ENCODE measurements at places on chromosomes 13 and 19. TPM values are rescaled to one million over a fixed set of nuclear protein-coding genes. Genes with fewer than 3 reads are reported as not detected.

Gene NTF4
- total RNA-seq = not detected

Gene LRCH1
- 44.4 TPM for total RNA-seq

Gene TEKTIP1
- 2.4 TPM for total RNA-seq

Gene BRME1
- total RNA-seq = 2.3 TPM

Gene ZBTB32
- not detected for total RNA-seq

Gene SHISA7
- not detected for total RNA-seq

Gene WDR87
- total RNA-seq = not detected

Gene SRRM5
- 0.52 TPM for total RNA-seq

Gene ZNF541
- total RNA-seq = 0.30 TPM

- H3K27ac ChIP-seq = no peak overlapping the region
- H3K4me3 ChIP-seq = no peak overlapping the region
- no peaks in the 10 kb centered on the region for H3K36me3 ChIP-seq
- no peak for DNase-seq
- H3K27me3 ChIP-seq = peaks cover 2% of the 10 kb centered on the region
These were observed 61.2 kb upstream of the WDFY2 start for GRCh38 chr13:51523082-51523518.

- no peaks in the 10 kb centered on the region for H3K4me1 ChIP-seq
- H3K27me3 ChIP-seq = no peaks in the 10 kb centered on the region
- DNase-seq = no peak
- H3K4me3 ChIP-seq = no peak overlapping the region
These were observed 15.3 kb upstream of the SPATA13 start for GRCh38 chr13:24145240-24145639.

DNA sequence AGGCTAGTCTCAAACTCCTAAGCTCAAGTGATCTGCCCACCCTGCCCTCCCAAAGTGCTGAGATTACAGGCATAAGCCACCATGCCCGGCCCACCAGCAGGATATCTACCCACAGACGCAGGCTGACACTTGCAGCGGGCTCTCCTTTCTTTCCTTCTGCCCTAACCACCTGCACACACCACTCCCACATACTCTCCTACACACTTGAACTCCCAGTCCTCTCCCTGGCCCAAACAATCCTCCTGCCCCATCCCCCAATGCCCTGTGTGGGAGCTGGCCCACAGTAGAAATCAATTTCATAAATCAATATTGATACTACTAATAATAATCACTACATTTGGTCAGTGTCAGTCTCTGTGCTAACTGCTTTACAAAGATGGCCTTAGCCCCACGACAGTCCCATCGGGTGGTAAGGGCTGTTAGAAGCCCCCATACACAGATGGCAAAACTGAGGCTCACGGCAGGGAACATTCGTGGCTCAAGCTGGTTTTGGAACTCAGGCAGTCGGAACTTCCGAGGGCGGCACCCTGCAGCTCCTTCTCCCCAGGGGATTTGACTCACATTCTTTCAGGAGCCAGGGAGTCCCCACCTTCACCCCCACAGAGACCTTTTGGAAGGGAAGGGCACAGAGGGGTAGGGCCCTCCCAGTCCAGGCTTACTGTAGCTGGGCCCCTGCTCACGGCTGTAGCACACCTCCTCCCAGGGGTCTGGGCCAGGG lies 3.4 kb upstream of the DPF1 start:
- no peak for DNase-seq
- H3K4me1 ChIP-seq = no peaks in the 10 kb centered on the region
- no peak overlapping the region for H3K27ac ChIP-seq
- no peaks in the 10 kb centered on the region for H3K36me3 ChIP-seq
- H3K27me3 ChIP-seq = no peaks in the 10 kb centered on the region

DNA sequence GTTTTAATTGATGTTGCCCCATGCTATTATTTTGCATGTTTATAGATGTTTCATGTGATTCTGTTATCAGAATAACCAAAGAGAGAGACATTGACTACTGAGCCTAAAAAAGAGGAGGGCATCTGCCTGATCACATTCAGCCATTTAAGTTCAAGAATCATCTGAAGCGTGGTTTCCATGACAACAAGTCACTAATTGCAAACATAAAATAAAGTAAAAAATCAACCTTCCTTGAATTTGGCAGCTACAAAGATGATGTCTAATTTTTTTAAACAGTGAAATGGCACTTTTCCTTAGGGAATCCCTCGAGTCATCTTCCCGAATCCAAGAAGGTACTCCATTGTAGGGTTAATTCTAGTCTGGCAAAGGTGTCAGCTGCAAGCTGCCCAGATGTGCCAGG lies 884.2 kb downstream of the DIAPH3 start:
- H3K27me3 ChIP-seq = no peaks in the 10 kb centered on the region
- H3K4me3 ChIP-seq = no peak overlapping the region
- H3K4me1 ChIP-seq = no peaks in the 10 kb centered on the region
- H3K27ac ChIP-seq = no peak overlapping the region

DNA sequence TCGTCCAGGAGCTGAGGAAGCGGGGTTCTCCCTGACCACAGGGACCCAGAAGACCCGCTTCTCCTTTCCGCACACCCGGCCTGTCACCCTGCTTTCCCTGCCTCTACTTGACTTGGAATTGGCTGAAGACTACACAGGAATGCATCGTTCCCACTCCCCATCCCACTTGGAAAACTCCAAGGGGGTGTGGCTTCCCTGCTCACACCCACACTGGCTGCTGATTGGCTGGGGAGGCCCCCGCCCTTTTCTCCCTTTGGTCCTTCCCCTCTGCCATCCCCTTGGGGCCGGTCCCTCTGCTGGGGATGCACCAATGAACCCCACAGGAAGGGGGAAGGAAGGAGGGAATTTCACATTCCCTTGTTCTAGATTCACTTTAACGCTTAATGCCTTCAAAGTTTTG lies 18.9 kb downstream of the VASP start:
- no peaks in the 10 kb centered on the region for H3K4me1 ChIP-seq
- no peak overlapping the region for H3K4me3 ChIP-seq
- DNase-seq = no peak
- H3K36me3 ChIP-seq = no peaks in the 10 kb centered on the region
- H3K27ac ChIP-seq = no peak overlapping the region
- H3K27me3 ChIP-seq = no peaks in the 10 kb centered on the region

DNA sequence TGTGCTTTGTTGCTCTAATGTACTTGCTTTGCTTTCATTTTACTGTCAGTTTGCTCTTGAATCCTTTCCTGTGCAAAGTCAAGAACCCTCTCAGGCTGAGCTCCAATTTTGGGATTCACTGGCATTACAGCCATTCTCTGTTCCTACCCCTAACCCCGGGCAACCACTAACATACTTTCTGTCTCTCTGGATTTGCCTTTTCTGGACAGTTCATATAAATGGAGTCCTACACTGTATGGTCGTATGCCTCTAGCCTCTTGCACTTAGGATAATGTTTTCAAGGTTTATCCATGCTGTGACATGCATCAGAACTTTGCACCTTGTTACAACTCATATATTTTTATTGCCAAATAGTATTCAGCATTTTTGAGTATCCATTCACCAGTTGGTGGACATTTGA lies 2.7 kb upstream of the TEX30 start:
- H3K27me3 ChIP-seq = no peaks in the 10 kb centered on the region
- no peaks in the 10 kb centered on the region for H3K4me1 ChIP-seq
- no peak overlapping the region for H3K4me3 ChIP-seq
- no peak overlapping the region for H3K27ac ChIP-seq
- no peaks in the 10 kb centered on the region for H3K36me3 ChIP-seq
- no peak for DNase-seq

DNA sequence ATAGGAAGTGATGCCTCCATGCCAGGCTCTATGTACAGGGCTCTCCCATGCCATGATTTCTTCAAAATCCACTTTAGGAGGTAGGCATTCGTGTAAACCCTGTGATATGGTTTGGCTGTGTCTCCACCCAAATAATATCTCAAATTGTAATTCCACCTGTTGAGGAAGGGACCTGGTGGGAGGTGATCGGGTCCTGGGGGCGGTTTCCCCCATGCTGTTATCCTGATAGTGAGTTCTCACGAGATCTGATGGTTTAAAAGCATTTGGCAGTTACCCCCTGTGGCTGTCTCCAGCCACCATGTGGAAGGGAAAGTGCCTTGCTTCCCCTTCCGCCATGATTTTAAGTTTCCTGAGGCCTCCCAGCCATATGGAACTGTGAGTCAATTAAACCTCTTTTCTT lies 8.1 kb downstream of the SARS2 start:
- no peaks in the 10 kb centered on the region for H3K36me3 ChIP-seq
- H3K4me3 ChIP-seq = no peak overlapping the region
- H3K4me1 ChIP-seq = no peaks in the 10 kb centered on the region
- peak; percentile 19 for DNase-seq
- no peak overlapping the region for H3K27ac ChIP-seq

DNA sequence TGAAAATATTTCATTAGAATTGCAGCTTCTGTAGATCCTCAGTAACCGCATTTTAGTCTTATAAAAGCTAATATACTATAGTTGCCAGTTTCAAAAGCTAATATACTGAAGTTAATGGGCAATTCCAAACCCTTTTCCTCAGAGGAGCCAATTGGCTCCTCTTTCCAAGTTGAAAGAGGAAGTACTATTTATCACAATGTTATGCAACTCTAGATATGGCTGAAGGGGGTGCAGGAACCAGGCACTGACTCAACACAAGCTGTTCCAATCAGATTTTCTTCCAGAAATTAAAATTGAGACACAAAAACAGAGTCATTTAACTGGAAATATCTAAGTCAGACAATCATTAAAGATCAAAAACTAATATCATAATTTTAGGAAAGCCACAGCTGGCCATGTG lies 258.9 kb downstream of the PCDH20 start:
- H3K27ac ChIP-seq = no peak overlapping the region
- no peak for DNase-seq
- H3K27me3 ChIP-seq = no peaks in the 10 kb centered on the region
- H3K4me3 ChIP-seq = no peak overlapping the region
- no peaks in the 10 kb centered on the region for H3K4me1 ChIP-seq

GRCh38 chr19:35330475-35330874 lies 1.5 kb downstream of the CD22 start:
- no peak for DNase-seq
- no peaks in the 10 kb centered on the region for H3K27me3 ChIP-seq
- no peaks in the 10 kb centered on the region for H3K36me3 ChIP-seq
- H3K4me1 ChIP-seq = no peaks in the 10 kb centered on the region
- H3K27ac ChIP-seq = no peak overlapping the region
- no peak overlapping the region for H3K4me3 ChIP-seq

GRCh38 chr13:31168736-31169135 lies 7.0 kb upstream of the HSPH1 start:
- no peak for DNase-seq
- no peaks in the 10 kb centered on the region for H3K4me1 ChIP-seq
- H3K4me3 ChIP-seq = no peak overlapping the region

- H3K4me1 ChIP-seq = no peaks in the 10 kb centered on the region
- H3K27ac ChIP-seq = no peak overlapping the region
- H3K36me3 ChIP-seq = no peaks in the 10 kb centered on the region
These were observed 1.5 kb downstream of the ZNF814 start for GRCh38 chr19:57887195-57887941.

GRCh38 chr19:15666883-15667282 lies 6.0 kb upstream of the CYP4F12 start:
- H3K4me1 ChIP-seq = no peaks in the 10 kb centered on the region
- H3K4me3 ChIP-seq = no peak overlapping the region
- peak; percentile 67 for DNase-seq
- no peaks in the 10 kb centered on the region for H3K36me3 ChIP-seq
- H3K27ac ChIP-seq = no peak overlapping the region

- no peak for DNase-seq
- no peaks in the 10 kb centered on the region for H3K27me3 ChIP-seq
- no peak overlapping the region for H3K4me3 ChIP-seq
- no peaks in the 10 kb centered on the region for H3K36me3 ChIP-seq
These were observed 1421.5 kb upstream of the SPRY2 start for GRCh38 chr13:81762449-81762848.

DNA sequence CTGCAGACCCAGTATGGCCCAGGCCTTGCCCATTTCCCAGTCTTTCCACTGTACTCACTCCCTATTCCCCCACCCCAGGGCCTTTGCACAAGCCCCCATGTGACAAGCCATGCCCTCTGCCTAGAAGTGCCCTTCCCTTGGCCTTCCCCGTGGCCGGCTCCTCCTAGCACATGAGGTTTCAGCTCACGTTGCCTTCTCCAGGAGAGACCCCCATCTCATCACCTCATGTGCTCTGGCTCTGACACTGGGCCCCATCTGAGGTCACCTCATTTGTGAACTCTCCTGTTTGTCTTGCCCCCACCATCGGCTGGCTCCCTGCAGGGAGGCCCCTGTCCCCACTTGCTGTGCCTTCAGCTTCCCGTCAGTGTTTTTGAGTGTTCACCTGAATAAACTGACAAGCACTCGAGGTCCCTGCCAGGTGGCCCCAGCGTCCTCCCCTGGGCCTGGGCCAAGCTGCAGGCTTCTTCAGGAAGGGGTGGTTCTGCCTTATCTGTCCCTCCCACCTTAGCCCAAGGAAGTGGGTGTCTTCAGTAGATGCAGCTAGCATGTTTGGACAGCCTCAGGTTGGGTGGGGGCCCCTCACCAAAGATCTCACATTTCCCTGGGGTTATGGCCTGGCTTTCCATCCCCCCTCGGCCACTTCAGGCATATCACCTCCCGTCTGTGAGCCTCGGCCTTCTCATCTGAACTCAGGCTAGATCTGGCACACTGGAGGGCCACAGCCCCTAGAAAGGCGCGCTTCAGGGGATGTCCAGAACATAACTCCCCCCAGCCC lies 3.8 kb upstream of the SLC25A42 start:
- H3K4me3 ChIP-seq = no peak overlapping the region
- no peak overlapping the region for H3K27ac ChIP-seq

DNA sequence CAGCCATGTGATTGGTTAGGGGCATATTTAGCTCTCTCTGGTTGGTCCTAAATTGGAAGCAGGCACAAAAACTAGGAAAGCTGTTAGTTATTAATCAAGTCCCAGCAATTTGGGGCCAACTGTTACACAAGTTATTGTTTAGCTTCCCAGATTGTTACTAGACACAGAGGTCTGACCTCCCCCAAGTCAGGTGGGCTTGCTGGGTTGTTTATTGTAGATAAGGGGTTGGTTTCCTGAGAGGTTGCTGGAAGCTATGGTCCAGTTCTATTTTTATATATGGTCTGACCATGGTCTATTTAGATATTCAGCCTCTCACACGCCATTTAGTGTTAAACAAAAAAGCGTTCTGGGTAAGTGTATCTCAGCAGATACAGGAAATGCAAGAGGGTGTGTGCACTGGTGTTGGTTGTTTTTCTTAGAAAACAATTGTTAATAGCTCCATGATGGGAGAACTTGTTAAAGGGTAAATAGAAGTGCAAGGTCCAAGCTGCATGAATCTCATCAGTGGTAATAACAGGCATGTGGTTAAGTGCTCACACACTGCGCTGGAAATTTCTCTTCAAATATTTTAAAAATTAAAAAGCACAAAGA lies 150.0 kb downstream of the RAP2A start:
- DNase-seq = no peak
- no peaks in the 10 kb centered on the region for H3K27me3 ChIP-seq
- H3K4me1 ChIP-seq = no peaks in the 10 kb centered on the region
- H3K36me3 ChIP-seq = no peaks in the 10 kb centered on the region
- H3K27ac ChIP-seq = no peak overlapping the region
- H3K4me3 ChIP-seq = no peak overlapping the region
